ENCODE measurements at places on chromosomes 1 and 21.

DNA sequence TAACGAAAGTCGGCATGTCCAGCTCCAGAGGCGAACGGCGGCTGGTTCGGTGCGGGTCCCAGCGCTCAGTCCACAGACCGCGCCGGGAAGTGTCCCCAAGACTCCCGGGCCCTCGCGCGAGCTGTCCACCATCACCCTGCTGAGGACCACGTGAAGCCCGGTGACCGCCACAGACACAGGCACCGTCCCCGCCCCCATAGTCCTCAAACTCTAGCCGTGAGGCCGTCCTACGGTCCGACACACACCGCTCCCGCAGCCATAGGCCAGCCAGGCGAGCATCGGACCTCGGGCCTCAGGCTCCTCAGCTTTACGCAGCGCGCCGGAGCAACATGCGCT is 535 bp downstream of the SETD4 start:
- H3K27ac ChIP-seq: peak overlapping the region; percentile 82
- peak overlapping the region; percentile 98 for H3K4me3 ChIP-seq
- peaks cover 7% of the 10 kb centered on the region for H3K4me1 ChIP-seq
- H3K36me3 ChIP-seq: peaks cover 36% of the 10 kb centered on the region
- DNase-seq: no peak

GRCh38 chr1:209937996-209938959 is at the start of gene SYT14:
Gene SYT14, plus strand, starts transcription at chr1:209938217. Its CDS starts 48 bp downstream, at chr1:209938265.
- H3K27ac ChIP-seq: no peak within 1 kb of the TSS
- peak within 1 kb of the TSS; percentile 63 for H3K4me3 ChIP-seq
- no peaks in the 10 kb centered on the region for H3K4me1 ChIP-seq
- H3K36me3 ChIP-seq: no peaks in the 10 kb centered on the region

DNA sequence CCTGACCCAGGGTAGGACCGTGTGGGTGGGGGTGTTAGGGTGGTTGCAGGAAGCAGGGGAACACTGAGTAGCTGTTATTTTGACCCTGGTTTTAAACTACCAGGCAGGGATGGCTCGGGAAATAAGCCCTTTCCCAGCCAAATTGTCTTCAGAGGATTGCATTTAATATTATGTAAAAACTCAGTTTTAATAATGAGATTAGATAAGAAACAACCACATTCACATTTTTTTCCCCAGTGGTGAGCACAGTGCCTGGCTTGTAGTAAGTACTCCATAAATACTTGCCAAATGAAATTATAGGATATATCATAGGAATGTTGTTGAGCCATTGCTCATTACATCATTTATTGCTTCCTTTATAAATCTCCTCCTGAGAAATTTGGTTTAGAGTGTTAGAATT is 3.1 kb upstream of the ACP6 start:
- no peak overlapping the region for H3K27ac ChIP-seq
- no peak overlapping the region for H3K4me3 ChIP-seq
- H3K36me3 ChIP-seq: no peaks in the 10 kb centered on the region
- DNase-seq: no peak
- H3K27me3 ChIP-seq: no peaks in the 10 kb centered on the region

GRCh38 chr1:179369751-179370341 is 4.1 kb downstream of the AXDND1 start:
- H3K27me3 ChIP-seq: no peaks in the 10 kb centered on the region
- H3K4me1 ChIP-seq: no peaks in the 10 kb centered on the region
- peak; percentile 55 for DNase-seq
- H3K4me3 ChIP-seq: no peak overlapping the region
- no peaks in the 10 kb centered on the region for H3K36me3 ChIP-seq
- H3K27ac ChIP-seq: no peak overlapping the region

- no peaks in the 10 kb centered on the region for H3K27me3 ChIP-seq
- no peaks in the 10 kb centered on the region for H3K36me3 ChIP-seq
- no peak overlapping the region for H3K4me3 ChIP-seq
- DNase-seq: peak; percentile 76
Observed at GRCh38 chr1:241990040-241990439, 8.9 kb downstream of the MAP1LC3C start.

GRCh38 chr1:174969977-174970376 is 29.8 kb upstream of the CACYBP start:
- DNase-seq: no peak
- no peak overlapping the region for H3K4me3 ChIP-seq
- H3K36me3 ChIP-seq: no peaks in the 10 kb centered on the region
- H3K27me3 ChIP-seq: no peaks in the 10 kb centered on the region
- H3K4me1 ChIP-seq: peaks cover 13% of the 10 kb centered on the region
- H3K27ac ChIP-seq: no peak overlapping the region

DNA sequence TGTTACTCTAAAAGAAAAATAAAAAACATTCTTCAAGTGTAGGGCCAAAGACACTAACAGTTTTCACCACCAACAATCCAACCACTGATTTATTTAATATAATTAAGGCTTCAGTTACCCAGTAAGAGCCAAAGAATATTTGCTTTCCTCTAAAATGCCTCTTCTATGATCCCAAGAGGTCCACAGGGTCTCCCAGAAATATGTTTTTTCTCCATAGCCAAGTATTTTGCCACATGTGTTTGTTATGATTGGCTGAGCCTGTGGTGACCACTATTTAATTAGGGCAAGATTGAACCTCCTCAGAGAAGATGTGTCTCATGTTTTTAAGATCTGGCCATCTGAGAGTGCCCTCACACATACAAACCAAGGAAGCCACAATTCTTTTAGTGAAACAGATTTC is 135.9 kb downstream of the TPR start:
- H3K36me3 ChIP-seq: no peaks in the 10 kb centered on the region
- H3K27me3 ChIP-seq: no peaks in the 10 kb centered on the region
- no peak overlapping the region for H3K4me3 ChIP-seq
- H3K27ac ChIP-seq: no peak overlapping the region
- H3K4me1 ChIP-seq: peaks cover 6% of the 10 kb centered on the region
- peak; percentile 1 for DNase-seq

DNA sequence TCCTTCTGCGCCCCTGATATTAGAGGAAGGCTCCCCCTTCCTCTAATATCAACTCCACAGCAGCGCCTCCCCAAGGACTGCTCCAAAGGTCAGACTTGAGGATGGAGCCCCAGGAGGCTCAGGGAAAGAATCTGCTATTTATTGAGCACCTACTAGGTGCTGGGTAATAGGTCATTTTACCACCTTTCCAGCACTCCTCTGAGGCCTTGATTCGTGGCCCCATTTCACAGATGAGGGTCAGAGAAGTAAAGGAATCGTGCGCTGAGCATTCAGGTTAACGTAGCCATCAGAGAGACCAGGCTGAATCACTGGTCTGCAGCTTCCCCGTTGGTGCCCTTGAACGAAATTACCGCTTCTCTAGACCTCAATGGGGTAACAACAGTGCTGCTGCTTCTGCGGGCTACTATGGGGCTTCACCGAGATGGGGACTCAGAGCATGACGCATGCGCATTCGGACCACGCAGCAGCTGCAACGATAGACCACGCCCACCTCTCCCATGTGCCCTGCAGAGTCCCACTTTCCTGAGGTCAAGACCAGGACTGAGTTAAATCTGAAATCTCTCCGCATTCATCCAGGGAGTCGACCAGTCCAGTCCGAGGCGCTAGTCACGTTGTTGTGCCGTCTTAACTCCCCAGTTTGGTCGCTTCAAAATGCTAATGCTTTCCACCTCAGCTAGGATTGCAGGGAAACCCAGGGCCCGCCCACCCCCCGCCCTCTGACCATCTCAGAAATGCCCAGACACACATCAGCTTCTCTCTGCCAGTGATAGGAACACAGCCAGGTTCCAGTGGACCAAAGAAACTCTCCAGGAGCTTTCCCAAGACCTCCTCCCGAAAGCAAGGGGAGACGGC is 12.9 kb downstream of the CAMK2N1 start:
- no peaks in the 10 kb centered on the region for H3K36me3 ChIP-seq
- peaks cover 32% of the 10 kb centered on the region for H3K27me3 ChIP-seq
- H3K4me1 ChIP-seq: no peaks in the 10 kb centered on the region
- DNase-seq: peak; percentile 87

- H3K27me3 ChIP-seq: peaks cover 19% of the 10 kb centered on the region
- H3K4me1 ChIP-seq: no peaks in the 10 kb centered on the region
- no peak overlapping the region for H3K4me3 ChIP-seq
- H3K36me3 ChIP-seq: no peaks in the 10 kb centered on the region
- no peak overlapping the region for H3K27ac ChIP-seq
- no peak for DNase-seq
Observed at GRCh38 chr21:44598061-44598460, 2.3 kb upstream of the KRTAP10-7 start.

- DNase-seq: peak; percentile 46
- H3K27me3 ChIP-seq: no peaks in the 10 kb centered on the region
- no peaks in the 10 kb centered on the region for H3K4me1 ChIP-seq
- H3K4me3 ChIP-seq: no peak overlapping the region
- no peaks in the 10 kb centered on the region for H3K36me3 ChIP-seq
Observed at GRCh38 chr1:4698911-4699310, 44.5 kb downstream of the AJAP1 start.

GRCh38 chr1:209871430-209871829 is 43.7 kb downstream of the UTP25 start:
- H3K4me1 ChIP-seq: peaks cover 12% of the 10 kb centered on the region
- H3K4me3 ChIP-seq: no peak overlapping the region
- H3K27ac ChIP-seq: no peak overlapping the region
- no peaks in the 10 kb centered on the region for H3K36me3 ChIP-seq
- DNase-seq: no peak

DNA sequence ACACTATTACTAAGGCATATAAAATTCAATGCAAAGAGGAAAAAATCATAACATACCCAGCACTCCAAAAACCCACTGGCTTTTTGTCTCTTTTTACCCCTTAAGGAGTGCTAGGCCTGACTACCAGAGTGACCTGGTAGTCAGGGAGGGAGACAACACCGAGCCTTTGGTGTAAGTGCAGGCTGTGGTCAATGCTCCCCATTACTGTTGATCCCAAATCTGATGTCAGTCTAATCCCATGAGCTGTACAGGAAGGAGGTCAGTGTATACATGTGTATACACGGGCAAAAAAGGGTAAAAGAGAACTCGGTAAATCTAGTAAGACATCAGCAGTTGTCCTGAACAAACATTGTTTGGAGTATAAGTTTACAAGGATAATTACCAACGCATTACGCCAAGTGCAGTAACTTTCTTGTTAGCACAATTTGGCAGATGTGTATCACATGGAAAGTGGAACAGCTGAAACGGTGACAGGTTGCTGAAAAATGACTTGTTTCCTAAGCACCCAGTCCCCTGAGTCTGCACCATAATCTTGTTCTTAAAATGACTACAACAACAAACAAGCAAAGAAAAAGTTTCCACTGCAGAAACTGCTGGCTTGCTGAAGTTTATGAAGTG is 217.9 kb downstream of the KCNH1 start:
- no peak overlapping the region for H3K4me3 ChIP-seq
- no peaks in the 10 kb centered on the region for H3K36me3 ChIP-seq
- H3K27ac ChIP-seq: no peak overlapping the region
- H3K4me1 ChIP-seq: no peaks in the 10 kb centered on the region
- H3K27me3 ChIP-seq: no peaks in the 10 kb centered on the region
- peak; percentile 56 for DNase-seq

- no peaks in the 10 kb centered on the region for H3K27me3 ChIP-seq
- H3K4me3 ChIP-seq: no peak overlapping the region
- no peaks in the 10 kb centered on the region for H3K36me3 ChIP-seq
- no peak for DNase-seq
- no peak overlapping the region for H3K27ac ChIP-seq
Observed at GRCh38 chr21:20258542-20258941, 739.7 kb upstream of the NCAM2 start.

DNA sequence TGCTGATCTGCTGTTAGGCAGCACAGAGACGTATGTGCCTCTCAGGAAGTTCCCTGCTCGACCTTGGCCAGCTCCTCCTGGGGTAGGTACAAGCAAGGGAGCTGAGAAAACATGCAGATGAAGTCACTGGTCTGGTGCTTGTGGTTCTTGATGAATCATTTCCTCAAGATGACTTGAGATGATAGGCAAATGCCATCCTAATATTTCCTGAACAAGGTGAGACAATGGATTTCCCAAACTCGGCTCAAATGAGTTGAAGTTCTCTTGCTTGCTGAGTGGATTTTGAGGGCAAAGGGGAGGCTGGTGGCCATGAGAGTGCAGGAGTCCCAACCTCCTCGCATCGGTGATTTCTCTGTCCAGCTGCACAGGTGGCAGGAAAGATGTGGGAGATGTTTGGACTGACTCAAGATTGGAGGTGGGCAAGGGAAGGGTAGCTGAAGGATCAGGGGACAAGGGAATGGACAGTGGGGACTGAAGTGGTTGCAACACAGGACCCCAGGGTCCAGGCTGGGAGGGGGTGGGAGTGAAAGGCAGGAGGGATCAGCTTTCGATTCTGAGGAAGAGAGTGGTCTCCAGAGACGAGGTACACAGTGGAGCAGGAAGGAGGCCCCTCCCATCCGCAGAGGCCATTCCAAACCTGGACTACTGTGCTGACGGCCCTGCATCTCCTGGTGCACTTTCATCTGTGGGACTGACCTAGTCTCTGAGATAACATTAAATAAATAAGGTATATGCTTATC is 63.9 kb downstream of the CAPN2 start:
- no peak overlapping the region for H3K4me3 ChIP-seq
- peaks cover 69% of the 10 kb centered on the region for H3K36me3 ChIP-seq
- DNase-seq: no peak
- H3K27me3 ChIP-seq: no peaks in the 10 kb centered on the region
- H3K4me1 ChIP-seq: peaks cover 40% of the 10 kb centered on the region

DNA sequence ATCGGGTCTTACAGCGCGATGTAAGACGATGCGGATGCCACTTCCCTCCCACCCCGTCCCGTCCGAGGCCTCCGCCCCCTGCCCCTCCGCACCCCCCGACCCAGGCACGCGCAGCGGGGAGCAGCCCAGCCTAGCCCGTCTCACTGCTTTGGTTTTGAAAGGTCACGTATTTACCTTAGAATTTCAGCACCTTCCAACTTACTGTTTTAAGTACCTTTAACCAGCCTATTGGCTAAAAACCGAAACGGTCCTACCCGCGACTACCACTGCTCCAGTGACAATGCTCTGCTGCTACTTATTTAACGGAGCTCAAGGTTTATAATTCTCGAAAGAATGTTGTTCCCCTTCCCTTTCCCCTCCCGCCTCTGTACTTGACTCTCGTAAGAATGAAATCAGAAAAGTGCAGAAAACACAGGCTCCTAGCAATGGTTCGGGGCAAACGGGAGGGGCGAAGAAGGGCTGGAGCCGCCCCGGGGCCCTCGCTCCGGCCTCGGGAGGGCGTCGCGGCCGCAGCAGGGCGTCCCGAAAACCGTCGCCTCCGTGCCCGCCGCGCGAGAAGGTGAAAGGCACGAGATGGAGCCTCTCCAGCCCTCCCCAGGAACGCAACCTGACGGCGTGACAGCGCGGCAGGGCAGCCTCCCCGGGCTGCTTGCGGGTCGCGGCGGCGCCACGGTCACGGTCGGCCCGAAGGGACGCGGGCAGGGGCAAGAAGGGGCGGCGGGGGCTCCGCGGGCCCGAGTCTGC is 667 bp downstream of the TMEM50B start:
- H3K4me1 ChIP-seq: peaks cover 13% of the 10 kb centered on the region
- peak overlapping the region; percentile 90 for H3K27ac ChIP-seq
- no peaks in the 10 kb centered on the region for H3K27me3 ChIP-seq
- peak overlapping the region; percentile 88 for H3K4me3 ChIP-seq

All from osteoblast (primary cell).